ENCODE measurements at places on chromosomes 11 and 22.

DNA sequence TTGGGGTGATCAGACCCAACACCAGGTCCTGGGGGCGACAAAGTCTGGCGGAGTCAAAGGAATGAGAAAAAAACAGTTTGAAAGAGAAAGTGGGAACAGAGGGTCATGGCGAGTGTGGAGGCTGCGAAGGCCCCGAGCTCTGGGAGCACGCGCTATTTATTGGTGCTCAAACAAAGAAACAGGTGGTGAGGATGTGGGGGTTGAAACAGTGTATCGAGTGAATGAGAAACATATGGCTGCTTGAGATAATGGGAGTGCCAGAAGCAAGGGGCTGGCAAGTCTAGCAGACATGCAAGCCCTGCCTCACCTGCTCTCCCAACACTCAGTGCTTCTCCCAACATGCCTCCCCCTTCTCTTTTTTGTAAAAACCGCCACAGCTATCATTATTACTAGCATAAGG, 7.8 kb upstream of the DUSP18 start:
- no peak for DNase-seq

DNA sequence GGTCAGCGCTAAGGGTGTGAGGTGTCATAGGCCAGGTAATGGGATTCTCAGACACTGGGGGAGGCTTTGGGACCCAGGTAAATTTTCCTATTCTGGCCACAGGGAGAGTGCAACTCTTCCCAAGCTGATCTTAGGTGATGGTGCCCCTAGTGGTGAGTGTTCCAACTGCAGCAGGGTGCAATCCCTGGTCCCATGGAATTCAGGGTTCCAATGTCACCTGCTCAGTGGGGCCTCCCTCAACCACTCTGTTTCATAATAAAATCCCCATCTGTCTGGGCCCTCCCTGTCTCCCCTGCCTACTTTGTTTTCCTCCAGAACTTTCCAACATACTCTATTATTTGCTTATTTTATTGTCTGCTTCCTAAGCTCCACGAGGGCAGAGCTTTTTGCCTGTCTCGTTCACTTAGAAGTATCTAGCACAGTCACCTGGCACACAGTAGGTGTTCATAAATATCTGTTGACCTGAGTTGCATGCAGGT, 2.9 kb upstream of the SGSM1 start:
- peak; percentile 54 for DNase-seq

DNA sequence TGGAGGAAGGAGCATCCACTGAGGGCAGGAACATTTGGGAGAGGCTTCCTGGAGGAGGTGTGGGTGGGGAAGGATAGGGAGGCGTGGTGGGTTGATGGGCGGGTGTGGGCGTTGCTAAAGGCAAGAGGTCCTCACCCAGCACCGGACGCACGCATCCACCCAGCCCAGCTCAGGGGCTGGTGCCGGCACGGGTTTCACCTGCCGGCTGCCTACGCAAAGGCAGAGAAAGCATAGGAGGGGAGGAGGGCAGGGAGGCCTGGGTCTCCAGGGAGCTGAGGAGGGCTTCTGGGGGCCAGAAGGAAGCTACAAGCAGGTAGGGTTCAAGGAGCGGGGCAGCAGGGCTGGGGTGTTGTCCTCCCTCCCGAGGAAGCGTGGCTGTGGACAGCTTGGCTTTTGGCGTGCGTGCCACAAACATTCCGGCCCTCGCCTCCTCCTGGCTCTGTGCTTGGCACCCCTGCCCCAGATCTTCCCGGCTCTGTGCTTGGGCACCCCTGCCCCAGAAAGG, 7.8 kb downstream of the SSH3 start:
- DNase-seq = no peak

GRCh38 chr22:42450862-42451261, 18.7 kb upstream of the NFAM1 start:
- DNase-seq = no peak

GRCh38 chr22:26436903-26437515, 7.9 kb downstream of the ASPHD2 start:
- DNase-seq = no peak

GRCh38 chr11:74276581-74276980, 34.9 kb downstream of the P4HA3 start:
- no peak for DNase-seq

DNA sequence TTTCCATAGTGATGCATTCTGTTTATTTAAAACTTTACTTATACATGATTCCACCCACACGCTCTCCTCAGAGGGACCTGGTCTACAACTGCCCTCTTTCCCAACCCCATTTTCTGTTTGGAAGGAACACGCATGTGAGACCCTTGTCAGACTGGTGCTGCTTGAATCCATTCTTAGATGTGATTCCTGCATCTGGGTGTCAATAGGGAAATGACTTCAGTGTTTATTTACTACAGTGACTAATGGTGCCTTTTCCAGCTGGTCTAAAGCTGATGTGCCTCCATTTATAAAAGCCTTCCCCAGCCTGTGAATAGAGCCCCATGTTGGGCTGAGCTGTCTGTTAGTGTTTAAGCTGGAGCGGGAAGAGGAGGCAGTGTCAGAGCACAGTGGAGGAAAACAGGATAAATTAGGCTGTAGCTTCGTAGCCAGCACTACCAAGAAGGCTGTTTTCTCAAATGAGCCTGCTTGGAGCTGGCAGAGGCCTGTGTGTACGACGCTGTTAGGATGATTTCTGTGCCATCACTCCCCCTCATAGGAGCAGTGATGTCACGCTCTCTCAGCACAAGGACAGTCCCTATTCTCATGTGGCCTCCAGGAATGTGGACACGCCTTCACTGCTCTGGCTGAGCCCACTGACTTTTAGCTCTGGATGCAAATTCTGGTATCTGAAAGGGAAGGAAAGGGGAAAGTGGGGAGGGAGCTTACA, 18.9 kb upstream of the C11orf96 start:
- DNase-seq = no peak

DNA sequence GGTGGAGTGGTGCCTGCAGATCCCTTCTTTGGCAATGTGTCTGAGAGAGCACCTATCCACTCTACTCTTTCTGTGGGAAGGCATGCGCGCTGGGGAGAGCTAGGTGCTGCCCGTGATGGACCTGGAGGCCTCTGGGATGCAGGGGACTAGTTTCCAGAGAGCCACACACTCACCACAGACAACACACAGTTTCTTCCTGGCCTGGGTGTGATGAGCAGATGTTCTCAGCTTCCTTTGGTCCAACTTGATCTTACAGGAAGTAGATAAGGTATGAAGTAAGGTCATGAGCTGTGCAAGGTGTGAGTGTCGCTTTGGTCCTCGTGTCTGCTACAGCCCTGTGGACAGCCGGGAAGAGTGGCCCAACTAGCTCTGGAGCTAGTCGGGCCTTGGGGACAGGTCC, 27.3 kb upstream of the SUSD2 start:
- DNase-seq = no peak

- no peak for DNase-seq
Measured at GRCh38 chr11:61769169-61769920, 16.9 kb downstream of the MYRF start.

DNA sequence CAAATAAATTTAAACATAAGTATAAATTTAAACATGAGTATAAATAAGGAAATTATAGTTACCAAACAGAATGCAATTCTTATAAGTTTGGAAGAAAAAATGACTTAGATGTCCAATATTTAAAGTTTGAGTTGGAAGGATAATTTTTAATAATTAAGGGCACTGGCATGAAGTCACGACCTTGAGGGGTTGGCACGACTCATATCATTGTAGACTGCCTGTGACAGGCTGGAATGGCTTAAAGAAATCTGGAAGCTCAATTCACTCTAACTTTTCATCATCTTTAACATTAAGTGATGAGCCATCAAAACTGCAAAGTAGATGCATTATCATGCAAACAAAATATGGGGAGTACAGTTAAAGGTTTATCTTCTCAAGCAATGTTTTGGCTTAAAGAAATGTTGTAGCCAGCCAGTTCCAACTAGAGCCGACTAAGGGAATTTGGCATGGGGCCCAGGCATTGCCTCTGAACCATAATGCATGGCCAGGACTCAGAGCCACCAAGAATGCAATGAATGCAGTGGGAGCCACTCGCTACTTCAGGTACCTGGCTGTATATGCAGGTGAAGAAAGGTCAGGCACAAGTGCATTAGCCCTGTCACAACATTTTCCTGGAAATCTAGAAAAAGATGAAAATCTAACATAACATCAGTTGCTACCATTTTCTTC, 33.4 kb downstream of the PGR start:
- no peak for DNase-seq

DNA sequence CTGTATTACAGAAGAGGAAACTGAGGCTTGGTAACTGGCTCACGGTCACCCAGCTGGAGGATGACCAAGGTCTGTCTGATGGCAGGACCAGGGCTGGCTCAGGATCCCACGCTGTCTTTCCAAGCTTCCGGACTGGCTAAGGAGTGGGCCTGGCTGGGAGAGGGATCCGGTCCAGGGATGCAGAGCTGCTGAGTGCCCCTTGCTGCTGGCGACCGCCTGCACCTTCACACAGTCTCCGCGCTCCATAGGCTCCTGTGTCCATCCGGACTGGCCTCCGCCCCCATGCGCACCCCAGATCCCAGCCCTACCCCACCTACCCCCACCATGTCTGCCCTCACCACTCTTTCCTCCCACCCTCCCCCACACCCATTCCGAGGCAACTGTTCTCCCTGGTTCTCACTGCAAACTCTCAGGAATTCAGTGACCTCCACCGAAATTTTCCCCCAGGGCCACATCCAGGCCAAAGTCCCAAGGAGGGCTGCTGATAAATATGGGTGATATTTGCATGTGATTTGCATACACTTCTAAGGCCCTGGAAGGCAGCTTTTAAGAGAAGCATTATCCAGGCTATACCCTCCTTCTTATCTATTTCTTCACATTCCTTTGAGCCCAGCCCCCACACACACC, 48.5 kb upstream of the SLC35C1 start:
- no peak for DNase-seq

DNA sequence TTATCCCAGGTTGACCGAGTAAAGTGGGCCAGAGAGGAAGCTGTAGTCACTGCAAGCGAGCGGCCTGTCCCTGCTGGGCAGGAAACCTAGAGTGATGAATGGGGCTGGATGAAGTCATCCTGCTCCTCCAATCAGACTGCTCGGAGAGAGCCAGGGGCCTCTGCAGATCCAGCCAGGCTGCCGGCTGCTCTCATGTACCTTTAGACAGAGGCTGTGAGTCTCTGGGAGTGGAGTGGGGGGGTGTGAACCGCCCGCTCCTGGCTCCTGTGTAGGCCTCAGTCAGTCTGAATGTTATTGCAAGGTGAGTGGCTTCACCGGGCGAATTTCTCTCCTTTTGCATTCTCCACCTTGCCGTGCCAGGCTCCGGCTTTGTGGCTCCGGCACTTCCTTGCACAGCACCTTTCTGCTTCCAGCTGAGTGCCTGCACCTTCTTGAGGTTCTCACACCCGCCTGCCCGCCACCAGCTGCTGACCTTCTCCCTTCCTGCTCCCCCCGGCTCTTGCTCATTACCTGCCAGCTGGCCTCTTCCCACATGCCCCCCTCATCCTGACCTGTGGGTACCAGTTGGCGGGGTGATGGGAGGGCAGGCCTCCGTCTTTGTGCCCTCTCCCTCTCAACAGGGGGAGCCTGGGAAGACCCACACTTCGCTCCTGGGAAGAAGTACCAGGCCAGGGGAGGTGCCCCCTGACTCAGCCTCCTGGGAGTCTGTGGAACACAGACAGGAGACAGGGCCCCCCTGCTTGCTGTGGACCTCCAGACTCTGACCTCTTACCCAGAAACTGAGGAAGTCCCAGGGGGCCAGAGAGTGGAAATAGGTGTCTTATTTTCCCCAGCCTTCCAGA, 79.9 kb downstream of the GRAMD1B start:
- no peak for DNase-seq

DNA sequence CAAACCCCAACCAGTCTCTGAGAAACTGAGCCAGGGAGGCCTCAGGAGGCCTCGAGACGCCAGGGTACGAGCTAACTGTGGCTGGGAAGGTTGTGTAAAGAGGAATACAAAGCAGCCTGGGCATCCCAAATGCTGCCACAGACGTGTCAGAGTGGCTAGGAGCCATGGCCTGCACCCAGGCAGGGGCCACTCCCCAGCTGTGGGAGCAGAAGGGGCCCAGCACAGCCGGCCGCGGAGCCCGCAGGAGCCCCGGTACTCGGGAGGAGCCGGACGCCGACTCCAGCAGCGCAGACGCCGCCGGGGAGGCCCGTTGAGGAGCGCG, 349.8 kb upstream of the B3GAT1 start:
- DNase-seq = no peak

GRCh38 chr22:50728523-50728931, 9.5 kb upstream of the ACR start:
- DNase-seq = no peak

DNA sequence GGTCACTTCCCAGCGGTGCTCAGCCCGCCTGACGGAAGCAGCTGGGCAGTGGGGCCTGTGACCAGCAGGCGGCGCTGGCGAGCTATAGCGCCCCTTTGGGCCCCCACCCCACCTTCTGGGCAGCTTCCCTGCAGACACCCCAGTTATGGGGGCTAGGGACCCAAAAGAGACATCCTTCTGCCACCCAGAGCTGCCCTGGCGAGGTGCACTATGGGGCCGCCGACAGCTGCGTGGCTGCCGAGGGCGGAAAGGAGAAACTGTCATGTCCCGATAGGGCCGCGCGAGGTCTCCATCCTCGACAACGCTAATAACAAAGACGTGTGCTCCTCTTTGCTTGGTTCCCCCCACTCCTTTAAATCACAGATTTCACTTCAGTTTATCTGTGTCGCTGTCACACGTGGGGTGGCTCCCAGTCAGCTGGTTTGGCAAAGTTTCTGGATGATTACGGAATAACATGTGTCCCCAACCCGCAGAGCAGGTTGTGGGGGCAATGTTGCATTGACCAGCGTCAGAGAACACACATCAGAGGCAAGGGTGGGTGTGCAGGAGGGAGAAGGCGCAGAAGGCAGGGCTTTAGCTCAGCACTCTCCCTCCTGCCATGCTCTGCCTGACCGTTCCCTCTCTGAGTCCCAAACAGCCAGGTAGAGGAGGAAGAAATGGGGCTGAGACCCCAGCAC, 673 bp upstream of the MYO7A start:
- peak; percentile 55 for DNase-seq

GRCh38 chr11:12865863-12866595, 143.1 kb upstream of the RASSF10 start:
- DNase-seq = no peak

DNA sequence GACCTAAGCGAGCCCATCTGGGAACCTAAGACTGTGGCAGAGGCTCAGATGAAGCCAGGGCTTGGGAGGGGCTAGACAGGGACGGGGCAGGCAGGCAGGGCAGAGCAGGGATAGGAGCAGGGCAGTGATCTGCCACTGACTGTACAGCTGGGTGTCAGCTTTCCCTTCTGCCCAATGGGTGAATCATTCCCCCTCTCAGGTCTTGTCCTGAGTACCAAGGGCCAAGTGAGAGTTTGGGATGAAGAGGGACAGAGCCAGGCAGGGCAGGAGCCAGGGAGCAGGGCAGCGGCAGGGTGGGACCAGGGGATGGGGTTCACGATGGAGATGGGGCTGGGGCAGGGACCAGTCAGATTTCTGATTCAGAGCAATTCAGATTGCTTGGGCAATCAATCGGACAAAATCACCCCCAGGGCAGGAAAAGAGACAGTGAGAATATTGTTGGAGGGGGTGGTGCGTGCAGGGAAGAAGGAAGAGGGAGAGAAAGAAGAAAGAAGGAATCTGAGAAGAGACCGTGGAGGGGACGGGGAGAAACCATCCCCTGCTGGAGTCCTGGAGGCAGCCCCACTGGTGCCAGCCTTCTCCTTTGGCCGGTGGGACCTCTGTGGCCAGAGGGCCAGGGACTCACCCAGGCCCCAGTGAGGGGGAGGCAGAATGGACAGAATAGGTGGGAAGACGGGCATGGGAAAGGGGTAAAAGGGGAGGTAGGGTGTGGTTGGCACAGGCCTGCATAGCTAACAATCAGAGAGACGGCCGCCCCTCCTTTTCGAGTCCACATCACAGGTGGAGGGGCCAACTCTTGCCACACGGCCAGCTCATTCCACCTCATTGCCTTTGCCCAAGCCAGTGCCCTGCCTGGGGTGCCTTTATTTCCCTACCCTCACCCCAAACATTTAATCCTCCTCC, 47.2 kb downstream of the CYTH4 start:
- DNase-seq = no peak
